Uterus (tissue), 4 donors: ENCODE measurements at places on chromosomes 7 and 10. TPM values are rescaled to one million over a fixed set of nuclear protein-coding genes. Genes with fewer than 3 reads are reported as not detected.

The RBM48 gene
- 3.8 TPM for total RNA-seq

DNA sequence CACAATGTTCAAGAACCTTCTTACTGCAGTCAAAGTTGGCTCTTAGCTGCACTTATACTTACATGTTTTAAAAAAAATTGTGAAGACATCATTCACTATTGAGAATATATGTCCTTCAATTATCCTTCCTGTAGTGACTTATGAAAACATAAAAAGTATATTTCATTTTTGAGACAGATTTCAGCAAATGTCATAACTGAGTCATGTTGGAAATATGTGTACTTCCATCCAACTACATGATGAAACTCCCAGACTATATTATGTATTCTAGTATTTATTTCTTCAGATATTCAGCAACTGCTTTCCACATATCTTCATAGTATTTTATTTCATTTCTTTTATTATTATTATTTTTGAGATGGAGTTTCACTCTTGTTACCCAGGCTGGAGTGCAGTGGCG, 160.2 kb downstream of the ARHGAP12 start:
- DNase-seq: no peak

The ADGRA1 gene
- total RNA-seq: not detected

DNA sequence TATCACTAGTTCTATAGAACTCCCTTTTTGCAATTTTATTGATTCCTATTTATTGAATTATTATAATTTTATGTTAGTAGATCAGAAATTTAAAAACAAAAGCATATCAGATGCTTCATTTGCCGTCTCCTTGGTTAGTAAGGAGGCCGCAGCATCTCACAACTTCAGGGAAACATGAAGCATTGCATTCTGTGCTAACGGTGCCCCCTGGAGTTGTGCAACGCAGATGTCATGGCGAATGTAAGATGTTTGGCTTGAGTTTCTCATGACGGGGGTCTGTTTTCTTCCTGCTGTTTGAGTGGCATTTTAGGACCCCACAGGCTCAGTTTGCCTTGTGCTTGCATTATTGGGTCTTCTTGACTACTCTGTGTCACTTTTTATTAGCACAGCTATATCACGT, 124.8 kb downstream of the CNNM2 start:
- no peak for DNase-seq

DNA sequence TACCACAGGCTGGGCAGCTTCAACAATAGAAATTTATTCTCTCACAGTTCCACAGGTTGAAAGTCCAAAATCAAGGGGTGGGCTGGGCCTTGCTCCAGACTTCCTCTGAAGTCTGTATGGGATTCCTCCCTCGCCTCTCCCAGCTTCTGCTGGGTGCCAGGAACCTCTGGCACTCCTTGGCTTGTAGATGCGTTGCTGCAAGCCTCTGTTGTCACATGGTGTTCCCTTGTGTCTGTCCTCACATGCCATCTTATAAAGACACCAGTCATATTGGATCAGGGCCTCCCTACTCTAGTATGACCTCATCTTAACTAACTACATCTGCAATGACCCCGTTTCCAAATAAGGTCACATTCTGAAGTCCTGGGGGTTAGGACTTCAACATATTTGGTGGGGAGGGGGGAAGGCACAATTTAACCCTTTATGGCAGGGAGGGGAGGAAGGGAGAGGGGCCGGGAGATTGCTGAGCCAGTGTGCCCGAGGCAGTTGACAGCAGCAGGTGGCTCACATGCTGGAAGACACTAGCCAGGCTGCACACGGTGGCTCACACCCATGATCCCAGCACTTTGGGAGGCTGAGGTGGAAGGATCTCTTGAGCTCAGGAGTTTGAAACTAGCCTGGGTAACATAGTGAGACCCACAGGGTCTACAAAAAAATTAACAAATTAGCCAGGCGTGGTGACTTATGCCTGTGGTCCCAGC, 18.8 kb downstream of the ZNF282 start:
- DNase-seq: no peak

GRCh38 chr7:88357781-88358525, 51.3 kb upstream of the STEAP4 start:
- no peak for DNase-seq

GRCh38 chr10:93541402-93542357, 24.8 kb upstream of the FFAR4 start:
- DNase-seq: peak; percentile 23

- DNase-seq: no peak
Measured at GRCh38 chr7:77235276-77235675, 35.7 kb upstream of the FGL2 start.

GRCh38 chr10:35236739-35237138, 99.6 kb upstream of the CCNY start:
- DNase-seq: no peak

GRCh38 chr7:73717025-73717807, 2.3 kb downstream of the STX1A start:
- DNase-seq: no peak

The ESYT2 gene
- total RNA-seq: 91.6 TPM

DNA sequence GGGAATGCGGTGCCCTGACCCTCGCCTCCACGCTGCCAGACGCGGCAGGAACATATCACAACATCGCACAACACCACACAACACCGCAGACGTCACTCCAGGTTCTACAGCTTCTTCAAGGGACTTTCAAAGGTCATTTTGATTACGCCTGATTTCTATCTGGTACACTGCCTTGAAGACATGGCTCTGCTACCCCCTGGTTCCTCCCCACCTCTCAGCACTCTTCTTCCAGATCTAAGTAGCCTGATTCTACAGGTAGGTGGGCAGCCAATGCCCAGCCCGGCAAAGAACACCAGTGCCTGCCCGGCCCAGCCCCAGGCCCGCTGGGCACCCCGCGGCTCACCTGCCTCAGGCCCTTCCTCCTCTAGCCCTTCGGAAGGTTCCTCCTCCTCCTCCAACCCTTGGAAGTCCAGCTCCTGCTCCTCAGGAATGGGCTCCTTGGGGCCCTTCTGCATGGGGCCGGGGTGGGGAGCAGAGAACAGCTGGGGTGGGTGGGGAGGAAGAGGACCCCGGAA, 8.4 kb downstream of the GIGYF1 start:
- DNase-seq: no peak
